ENCODE measurements at places on chromosomes 6 and 20.

DNA sequence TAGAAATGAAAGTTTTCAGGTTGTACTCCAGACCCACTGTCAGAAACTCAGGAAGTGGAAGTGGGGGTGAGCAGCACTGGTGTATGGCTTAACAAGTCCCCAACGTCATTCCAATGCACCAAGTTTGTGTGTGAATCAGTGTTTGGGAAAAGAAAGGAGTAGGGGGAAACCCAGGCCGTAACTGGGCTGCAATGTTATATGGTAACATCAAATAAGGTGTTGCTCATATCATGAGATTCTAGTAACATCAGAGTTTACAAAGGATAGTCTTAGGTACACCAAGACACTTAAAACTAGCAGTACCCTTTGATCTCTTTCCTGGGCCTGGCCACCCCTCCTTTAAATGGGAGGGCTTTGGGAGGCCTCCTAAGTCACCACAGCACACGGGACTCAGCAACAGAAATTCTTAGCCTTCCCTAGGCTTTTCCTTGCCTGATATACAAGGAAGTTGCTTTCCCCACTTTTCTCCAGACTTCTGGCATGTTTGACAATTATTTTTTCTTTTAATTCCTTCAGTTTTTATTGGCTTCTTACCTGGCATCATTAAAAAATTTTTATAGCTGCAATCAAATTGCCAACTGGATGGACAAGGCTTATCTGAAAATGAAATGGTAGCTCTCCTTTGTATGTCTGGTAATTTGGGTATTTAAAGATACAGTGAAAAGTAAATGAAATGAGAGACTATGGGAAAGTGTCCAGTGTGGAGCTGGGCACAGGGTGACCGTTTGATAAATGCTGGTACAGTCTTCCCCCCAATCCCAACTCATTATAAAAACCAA is 15.1 kb downstream of the E2F3 start:
- no peak for ATAC-seq

GRCh38 chr6:153725456-153725855 is 313.6 kb upstream of the OPRM1 start:
- ATAC-seq = no peak

- no peak for ATAC-seq
Observed at GRCh38 chr20:35625584-35626385, 10.2 kb downstream of the SPAG4 start.

DNA sequence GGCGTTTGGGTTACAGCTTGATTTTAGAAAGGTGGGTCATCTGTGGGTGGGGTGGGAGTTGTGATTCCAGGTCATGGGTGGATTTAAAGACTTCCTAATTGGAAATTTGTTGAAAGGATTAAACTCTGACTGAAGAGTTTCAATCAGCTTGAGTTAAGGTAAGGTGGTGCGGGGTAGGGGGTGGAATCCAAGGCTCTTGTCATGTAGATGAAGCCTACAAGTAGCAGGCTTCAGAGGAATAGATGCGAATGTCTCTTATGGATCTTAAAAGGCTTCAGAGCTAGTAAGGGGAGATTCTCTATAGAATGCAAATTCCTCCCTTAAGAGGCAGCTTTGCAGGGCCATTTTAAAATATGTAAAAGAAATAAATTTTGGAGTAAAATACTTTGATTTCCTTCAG is 645.3 kb downstream of the FRK start:
- ATAC-seq = no peak

DNA sequence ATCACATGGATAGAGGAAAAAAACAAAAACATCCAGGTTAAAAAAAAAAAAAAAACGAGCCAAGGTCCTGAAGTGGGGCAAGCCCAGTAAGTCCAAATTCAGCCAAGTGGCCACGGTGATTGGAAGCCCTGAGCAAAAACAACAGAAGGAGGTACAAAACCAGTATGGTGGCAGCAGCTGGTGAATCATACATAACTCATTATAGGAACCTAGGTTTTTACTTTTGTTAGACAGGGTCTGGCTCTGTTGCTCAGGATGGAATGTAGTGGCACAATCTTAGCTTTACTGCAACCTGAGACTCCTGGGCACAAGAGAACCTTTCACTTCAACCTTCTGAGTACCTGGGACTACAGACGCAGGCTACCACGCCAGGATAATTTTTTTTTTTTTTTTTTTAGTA is 22.7 kb upstream of the MYB start:
- ATAC-seq = no peak
